ENCODE measurements at places on chromosomes 4 and X.

- no peak for DNase-seq
These were observed 9.4 kb downstream of the ARHGAP10 start for GRCh38 chr4:147741190-147741788.

DNA sequence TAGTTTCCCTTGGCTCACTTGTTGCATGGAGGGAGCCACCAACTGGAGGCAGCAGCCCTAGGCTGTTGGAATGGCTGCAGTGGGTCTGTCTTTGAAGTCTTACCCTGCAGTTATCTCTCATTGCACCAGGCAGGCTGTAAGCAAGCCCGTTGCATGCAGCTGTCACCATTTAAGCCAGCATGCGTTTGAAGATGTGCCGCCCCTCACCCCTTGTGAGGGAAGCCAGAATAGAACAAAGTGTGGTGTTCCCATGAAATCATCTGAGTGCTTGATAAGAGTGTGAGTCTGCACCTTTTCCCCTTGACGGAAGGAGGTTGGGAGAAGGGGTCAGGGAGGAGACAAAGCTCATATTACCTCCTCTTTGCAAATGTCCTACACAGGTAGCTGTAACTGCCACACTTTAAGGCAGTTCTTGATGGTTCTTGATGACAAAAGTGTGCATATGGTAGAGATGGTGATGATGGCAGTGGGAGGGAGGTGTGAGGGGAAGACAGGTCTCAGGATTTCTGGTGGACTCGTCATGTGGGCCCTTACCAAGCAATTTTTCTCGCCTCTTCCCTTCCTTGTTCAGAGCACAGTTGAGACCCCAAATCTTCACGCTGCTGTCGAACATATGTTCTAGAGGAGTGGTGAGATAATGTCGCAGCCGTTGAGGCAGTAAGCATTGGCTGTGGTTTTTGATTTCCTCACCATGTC is 191.4 kb upstream of the LEF1 start:
- DNase-seq: no peak

GRCh38 chrX:103806862-103807474 is 25.1 kb downstream of the RAB9B start:
- DNase-seq: no peak

- peak; percentile 47 for DNase-seq
These were observed 66.2 kb downstream of the IRF2 start for GRCh38 chr4:184408021-184408683.

DNA sequence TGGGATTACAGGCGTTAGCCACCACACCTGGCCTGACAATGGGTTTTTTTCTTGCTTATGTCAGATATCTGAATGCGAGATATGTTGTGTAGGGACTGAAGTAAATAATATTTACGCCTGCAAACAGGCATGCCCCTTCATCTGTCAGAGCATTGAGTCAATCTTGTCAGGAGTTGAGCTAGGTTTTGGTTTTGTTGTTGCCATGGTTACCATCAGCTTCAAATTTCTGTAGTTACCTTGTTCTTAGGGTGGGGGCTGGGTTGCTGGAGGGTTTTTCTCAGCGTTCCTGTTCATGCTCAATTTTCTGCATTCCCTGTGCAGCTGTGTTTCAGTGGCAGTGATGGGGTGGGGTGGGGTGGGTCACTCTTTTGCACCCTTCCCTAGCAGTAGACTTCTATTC is 14.5 kb downstream of the MRPL1 start:
- no peak for DNase-seq

DNA sequence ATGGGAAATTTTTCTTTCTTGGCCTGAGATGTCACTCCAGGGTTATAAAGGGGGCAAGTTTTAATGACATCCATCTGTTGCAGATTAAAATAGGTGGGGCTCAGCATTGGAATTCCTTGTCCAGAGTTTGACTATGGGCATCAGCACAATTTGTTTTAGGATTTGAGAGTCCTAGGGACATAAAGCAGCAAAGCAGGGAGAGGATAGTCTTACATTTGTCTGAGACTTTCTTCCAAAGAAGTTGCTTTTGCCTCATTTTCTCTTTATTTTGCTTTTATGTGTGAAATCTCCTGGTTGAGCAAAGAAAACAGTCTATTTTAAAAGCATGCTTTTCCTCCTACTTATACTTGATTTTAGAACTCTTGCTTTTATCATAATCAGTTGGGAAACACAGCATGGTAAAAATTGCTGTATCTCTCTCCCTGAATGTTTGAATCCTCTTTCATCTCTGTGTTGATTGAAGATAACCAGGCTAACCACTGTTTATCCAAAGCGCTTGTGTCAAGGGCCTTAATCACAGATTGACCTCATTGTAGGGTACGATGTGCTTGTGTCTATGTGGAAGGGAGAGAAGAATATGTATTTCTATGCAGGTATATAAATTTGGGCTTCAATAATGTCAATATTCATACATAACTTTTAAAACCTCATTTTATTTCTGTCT is 121.5 kb downstream of the ANK2 start:
- no peak for DNase-seq

GRCh38 chrX:49089553-49089952 is 9.9 kb upstream of the WDR45 start:
- no peak for DNase-seq

- no peak for DNase-seq
These were observed 620.6 kb downstream of the RAPGEF2 start for GRCh38 chr4:159723341-159724048.

DNA sequence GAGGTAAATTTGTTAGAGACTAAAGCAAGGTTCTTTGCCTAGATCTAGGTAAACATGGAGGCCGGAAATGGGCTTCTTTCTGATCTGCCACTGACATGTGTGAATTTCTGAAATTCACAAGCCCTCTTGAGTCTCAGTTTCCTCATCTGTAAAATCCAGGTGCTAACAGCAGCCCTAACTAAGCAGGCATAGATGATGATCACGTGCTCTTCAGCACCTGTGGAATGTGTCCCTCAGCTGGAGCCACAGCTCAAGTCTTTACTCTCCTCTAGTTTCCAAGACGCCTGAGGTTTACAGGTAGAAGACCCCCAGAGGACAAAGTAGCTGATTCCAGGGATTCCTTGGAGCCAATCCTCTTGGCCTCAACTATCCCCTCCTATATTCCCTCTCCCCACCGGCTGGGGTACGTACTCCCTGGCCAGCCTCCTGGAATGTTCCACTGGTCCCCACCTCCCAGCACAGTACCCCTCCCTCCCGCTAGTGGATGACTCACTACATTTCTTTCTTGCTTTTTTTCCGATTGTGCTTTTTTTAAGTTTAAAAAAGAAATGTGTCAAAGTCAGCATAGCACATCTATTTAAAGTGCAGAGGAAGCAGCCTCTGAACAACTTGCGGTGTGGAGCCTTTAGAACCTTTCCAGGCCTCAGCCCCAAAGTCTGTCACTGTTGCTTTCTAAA is 98.4 kb downstream of the PHKA2 start:
- DNase-seq: no peak

DNA sequence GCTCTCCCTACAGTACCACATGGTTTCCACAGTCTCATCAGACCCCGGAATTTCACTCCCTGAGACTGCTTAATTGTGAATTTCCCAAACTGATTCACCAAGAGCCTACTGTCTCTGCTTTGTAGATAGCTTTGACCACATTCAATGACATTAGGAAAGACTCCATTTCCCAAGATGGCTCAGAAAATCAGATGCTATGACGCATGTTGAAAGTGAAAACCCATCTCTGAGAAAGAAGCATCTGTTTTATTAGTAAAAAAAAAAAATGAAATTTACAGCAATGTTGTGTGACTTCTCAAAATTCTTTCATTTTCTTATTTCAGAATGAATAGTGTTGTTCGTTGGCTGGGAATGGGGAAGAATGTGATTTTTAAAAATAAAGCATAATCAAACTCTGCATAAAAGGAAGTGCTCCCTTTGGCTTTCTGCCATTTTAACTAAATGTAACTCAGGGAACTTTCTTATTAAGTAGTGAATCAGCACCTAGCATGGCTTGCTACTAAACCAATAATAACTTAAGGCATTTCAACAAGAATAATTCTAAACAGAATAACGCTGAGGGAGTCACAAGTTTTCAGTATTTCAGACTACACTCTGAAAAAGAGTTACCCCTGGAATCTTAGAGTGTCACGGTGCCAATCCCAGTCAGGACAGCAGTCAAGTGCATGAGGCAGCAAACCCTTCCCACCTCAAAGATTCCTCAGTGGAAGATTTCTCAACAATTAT is 97.4 kb upstream of the MYOZ2 start:
- DNase-seq: peak; percentile 98

DNA sequence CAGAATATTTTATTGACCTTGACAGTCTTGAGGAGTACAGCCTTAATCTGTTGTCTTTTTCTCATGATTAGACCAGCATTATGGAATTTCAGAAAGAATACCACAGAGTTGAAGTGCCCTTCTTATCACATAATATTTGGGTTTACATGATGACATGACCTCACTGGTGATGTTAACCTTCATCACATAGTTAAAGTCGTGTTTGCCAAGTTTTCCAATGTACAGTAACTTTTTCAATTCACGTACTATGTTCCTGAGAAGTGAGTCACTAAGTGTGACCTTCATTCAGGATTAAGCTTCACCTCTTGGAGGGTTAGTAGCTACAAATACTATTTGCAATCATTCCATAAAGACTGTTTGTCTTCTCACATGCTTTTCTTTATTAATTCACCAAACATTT is 52.1 kb downstream of the RAB40A start:
- DNase-seq: no peak

GRCh38 chr4:112270051-112270450 is 15.7 kb downstream of the TIFA start:
- no peak for DNase-seq

DNA sequence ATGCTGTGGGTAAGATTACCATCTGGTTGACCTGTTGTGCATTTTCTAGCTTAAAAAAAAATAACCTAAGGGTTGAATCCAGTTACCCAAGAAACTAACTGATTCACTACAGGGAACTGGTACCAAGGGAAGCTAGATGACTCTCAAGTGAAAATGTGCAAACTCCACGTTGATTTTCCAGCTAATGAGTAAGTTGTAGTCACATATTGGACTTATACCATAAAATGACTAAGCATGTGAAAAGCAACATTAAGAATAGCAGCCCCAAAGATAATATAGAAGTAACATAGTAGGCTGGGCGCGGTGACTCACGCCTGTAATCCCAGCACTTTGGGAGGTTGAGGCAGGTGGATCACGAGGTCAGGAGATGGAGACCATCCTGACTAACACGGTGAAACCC is 270.9 kb downstream of the SPRY1 start:
- no peak for DNase-seq

DNA sequence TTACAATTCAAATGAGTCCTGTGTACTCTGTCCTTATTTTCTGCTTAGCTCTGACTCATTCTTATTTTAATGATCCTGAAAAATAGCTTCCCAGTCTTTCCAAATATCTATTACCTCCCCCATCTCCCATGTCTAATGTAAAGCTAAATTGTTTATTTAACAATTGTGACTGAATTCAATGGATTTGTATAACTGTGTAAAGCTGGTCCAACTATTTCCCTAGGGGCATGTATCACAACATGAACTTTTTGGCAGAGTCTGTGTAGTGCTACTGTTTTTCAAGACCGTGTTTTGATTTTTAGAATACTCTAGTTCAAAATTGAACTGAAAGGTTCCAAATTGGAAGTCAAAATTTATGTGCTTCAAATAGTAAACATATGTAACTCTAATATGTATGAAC is 67.8 kb downstream of the SPCS3 start:
- DNase-seq: no peak

GRCh38 chr4:1910643-1911042 is 39.5 kb downstream of the NSD2 start:
- DNase-seq: peak; percentile 18

All from inflammatory macrophage treated with lipopolysaccharide for 4 hours (primary cell).